ENCODE measurements at places on chromosomes 2 and 18. TPM values are rescaled to one million over a fixed set of nuclear protein-coding genes. Genes with fewer than 3 reads are reported as not detected.

The ZAP70 gene
- 0.62 TPM for total RNA-seq

The GREB1L gene
- 24.4 TPM for total RNA-seq

The RAMP1 gene
- 122 TPM for total RNA-seq

The ARHGEF33 gene
- 0.31 TPM for total RNA-seq

The ABHD1 gene
- total RNA-seq, result 2.3 TPM

The CLHC1 gene
- total RNA-seq, result 9.0 TPM

The TFPI gene
- 61.9 TPM for total RNA-seq

The TMEM198 gene
- total RNA-seq, result 3.4 TPM

The DAPL1 gene
- not detected for total RNA-seq

DNA sequence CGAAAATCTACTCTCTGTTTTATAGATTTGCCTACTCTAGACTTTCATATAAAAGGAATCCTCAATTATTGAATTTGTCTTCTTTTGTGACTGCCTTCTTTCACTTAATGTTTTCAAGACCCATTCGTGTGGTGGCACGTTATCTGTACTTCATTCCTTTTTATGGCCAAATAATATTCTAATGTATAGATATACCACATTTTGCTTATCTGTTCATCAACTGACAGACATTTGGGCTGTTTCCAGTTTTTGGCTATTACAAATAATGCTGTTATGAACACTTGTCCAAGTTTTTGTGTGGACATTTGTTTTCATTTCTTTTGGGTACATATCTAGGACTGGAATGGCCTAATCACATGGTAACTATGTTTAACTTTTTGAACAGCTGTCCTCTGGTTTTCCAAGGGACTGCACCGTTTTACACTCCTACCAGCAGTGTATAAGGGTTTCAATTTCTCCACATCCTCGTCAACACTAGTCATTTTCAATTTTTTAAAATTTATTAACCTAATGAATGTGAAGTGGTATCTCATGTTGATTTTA lies 9.3 kb upstream of the NPAS2 start:
- DNase-seq, result no peak

- DNase-seq, result no peak
These were observed 19.8 kb upstream of the RGPD4 start for GRCh38 chr2:107806901-107807300.

GRCh38 chr18:77067291-77068061 lies 65.1 kb downstream of the MBP start:
- peak; percentile 69 for DNase-seq

GRCh38 chr2:113977660-113978523 lies 88.0 kb downstream of the ACTR3 start:
- no peak for DNase-seq

- DNase-seq, result no peak
These were observed 108.9 kb upstream of the KLF7 start for GRCh38 chr2:207274530-207275189.

- DNase-seq, result no peak
These were observed 190.0 kb upstream of the SESTD1 start for GRCh38 chr2:179454443-179455171.

DNA sequence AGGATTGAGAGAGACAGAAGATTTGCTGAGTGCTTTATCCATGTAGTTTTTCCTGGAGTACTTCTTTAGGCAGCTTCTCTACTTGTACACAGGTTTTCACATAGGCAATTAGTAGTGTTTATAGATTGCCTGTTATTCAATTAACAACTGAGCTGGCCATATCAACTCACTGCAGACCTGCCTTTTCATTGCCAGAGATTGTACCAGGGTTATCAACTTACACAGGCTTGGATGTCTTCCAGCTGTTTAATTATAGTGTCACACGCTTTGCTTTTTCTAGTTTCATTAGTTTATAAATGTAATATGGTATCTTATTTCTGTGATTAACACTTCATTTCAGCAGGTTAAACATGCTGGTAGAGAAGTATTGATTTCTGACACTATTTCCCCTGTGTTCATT lies 125.9 kb downstream of the GPD2 start:
- DNase-seq, result no peak

GRCh38 chr2:85413592-85414420 lies 3.6 kb upstream of the CAPG start:
- DNase-seq, result peak; percentile 77

DNA sequence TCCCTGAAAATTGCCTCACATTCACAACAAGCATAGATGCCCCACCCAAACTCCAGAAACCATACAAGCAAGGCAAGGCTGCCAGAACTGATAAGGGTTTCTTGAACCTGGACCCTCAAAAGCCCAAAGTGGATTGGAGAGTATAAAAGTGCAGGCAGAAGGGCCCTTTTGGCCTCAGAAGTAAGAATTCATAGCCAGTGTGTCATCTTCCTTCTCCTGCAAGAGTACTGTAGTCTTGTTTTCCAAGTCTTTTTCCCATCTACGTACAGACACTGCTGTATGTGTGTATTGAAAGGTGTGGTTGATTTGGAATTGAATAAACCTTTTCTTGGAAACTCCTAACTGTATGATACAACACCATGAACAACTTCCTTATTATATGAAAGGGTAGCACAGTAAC lies 46.8 kb downstream of the ZC3H15 start:
- no peak for DNase-seq

- DNase-seq, result no peak
These were observed 476.7 kb upstream of the RAB6C start for GRCh38 chr2:129502781-129503180.

GRCh38 chr18:70428439-70428838 lies 139.6 kb downstream of the SOCS6 start:
- no peak for DNase-seq

DNA sequence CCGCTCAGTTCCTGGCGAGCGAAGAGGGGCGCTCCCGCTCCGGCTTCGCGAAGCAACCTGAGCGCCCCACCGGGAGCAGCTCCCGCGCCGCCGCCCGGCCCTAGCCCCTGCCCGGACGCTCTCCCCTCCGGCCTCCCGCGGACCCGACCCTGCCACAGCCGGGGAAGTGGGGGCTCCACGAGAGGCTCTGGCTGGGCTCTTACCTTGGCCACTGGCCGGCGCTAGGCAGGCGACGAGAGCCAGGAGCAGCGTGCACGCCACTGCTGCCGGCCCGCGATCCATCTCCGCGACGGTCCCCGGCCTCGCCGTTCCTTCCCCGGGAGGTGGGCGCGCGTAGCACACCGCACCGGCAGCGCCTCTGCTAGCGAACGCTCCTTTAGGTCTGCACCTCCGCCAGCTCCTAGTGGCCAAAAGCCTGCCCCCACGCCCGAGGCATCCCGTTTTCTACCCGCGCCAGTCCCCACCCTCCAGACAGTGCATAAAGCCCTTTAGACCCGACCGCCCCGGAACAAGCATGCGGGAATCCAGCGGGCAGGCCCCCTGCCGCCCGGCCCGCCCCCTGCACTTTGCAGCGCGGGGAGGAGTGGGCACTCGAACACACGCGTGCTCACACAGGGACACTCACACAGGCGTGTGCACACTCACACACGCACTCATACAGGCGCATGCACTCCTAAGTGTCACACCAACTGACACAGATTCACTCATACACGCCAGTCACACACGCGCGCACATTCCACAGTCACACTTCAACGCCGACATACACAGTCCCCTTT lies at the start of gene LRP2:
LRP2 (minus strand) TSS at position 417 of the 776 bp plus-strand sequence; CDS start at position 282, 135 bp downstream.
- peak; percentile 40 for DNase-seq

DNA sequence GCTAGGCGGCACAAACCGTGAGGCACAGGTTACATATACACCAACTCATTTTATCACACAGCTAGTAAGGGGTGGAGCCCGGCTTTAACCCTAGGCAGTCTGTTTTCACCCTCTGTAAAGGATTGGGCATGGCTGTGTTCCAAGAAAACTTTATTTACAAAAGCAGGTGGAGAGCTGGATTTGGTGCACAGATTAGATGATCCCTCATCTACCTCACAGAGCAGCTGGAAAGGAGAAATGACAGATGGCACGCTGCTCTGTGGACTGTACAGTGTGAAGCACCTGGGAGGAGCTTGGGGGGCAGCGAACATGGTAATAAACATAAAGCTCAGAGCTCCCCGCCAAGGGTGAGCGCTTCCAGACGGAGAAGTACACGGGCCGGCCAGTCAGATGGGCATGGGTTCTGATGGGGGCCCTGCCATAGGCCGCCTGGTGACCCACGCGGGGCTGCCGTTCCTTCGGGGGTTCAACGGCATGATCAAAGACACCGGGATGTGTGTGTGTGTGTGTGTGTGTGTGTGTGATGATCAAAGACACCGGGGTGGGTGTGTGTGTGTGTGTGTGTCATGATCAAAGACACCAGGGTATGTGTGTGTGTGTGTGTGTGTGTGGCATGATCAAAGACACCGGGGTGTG lies 862 bp upstream of the TMEM177 start:
- DNase-seq, result no peak

DNA sequence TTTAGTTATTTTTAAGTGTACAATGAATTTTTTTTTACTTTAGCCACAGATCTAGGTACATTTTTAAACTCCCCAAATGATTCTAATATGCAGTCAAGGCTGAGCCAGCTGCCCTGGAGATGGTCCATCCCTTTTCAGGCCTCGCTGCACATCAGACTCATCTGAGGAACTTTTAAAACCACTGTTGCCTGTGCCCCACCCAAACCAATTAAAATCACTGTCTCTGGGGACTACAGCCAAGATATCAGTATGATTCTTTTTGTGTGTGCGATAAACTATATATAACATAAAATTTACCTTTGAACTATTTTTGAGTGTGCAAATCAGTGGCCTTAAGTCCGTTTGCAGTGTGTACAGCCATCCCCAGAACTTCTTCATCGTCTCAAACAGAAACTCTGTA lies 9.1 kb upstream of the MALT1 start:
- DNase-seq, result no peak

All from right cardiac atrium (tissue), 5 donors.